Omental fat pad (tissue), 4 donors: ENCODE measurements at places on chromosomes 12 and 14.

DNA sequence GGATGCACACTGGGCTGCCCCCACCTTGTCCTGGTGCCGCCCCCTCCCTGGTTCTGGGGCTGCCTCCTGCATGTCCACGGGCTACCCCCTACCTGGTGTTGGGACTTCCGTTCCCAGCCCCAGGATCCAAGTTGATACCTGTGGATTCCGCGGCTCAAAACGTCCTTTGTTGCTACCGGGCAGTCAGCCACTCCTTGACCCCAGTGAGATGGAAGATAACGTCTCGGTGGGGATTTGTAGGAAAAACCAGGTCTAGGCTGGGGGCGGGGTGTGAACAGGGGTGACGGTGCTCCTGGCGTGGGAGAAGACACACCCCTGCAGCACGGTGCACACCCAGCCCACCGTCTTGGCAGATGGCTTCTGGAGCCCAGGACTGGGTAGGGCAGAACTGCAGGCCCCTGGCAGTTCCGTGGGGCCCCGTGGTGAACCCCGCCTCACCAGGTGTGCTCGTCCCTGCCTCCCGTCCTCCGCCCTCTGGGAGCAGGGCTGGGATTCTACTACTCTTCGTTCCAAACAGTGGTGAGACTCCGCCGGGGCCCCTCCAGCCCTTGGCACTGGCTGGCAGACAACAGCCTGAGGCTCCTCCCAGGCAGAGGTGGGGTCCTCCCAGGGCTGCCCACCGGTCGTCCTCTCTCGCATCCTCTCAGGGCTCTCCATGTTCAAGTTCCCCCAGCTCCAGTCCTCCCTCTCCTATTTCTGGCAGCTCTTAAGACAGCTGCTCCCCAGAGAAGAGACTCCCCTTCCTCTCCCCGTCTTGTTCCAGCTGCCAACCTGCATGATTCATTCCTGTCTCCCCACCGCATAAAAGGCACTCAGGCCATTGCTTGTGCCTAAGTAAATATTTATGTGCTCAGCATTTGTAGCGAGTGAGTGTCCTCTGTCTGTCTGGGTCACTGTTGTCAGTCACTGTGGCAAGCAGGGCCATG, 75.5 kb downstream of the FBXL14 start:
- DNase-seq, result no peak

GRCh38 chr12:46454981-46455380, 82.4 kb upstream of the SLC38A2 start:
- no peak for DNase-seq

DNA sequence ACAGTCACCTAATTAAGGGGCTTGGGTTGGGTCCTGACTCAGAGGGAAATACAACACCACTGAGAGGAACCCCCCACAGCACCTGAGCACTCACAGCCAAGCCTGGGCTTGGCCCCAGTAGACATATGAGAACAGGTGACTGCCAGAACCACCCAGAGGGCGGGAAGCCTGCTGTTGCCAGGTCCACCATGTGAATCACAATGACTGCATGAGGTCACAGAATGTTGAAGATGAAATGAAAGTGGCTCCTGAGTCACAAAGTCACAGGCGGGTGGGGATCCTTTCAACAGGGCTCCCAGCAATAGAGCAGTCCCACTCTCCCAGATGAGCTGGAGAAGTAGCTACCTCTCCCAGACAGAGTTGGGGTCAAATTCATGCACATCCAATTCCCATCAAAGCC, at the start of gene LRRC74A:
TSS of gene LRRC74A (plus strand) at position 287 of the 400 bp plus-strand sequence. CDS start 290 bp downstream, outside the sequence.
- no peak for DNase-seq

GRCh38 chr14:38605193-38606114, 349.6 kb upstream of the CLEC14A start:
- DNase-seq, result no peak

GRCh38 chr12:78970041-78970440, 105.5 kb downstream of the SYT1 start:
- DNase-seq, result no peak

- DNase-seq, result no peak
Measured at GRCh38 chr12:3461391-3461790, 29.6 kb upstream of the PRMT8 start.
